ENCODE measurements at places on chromosomes 1 and 21.

DNA sequence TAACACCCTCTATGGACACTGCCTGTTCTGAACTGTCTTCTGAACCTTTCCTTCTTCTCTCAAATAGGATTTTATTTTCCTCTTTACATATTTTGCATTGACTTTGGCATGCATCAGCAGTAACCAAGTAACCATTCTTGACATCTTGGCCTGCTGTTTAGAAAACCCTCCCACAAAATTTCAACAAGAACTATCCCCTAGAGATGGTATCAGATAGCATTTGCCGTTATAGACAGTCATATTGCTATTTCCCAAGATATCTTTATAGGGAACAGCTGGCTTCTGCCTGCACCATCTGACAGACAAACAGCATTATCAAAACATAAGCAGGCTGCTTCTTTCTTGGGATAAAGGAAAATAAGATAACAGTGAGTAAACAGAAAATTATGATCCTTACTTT, 54.7 kb downstream of the LHX8 start:
- DNase-seq: no peak

DNA sequence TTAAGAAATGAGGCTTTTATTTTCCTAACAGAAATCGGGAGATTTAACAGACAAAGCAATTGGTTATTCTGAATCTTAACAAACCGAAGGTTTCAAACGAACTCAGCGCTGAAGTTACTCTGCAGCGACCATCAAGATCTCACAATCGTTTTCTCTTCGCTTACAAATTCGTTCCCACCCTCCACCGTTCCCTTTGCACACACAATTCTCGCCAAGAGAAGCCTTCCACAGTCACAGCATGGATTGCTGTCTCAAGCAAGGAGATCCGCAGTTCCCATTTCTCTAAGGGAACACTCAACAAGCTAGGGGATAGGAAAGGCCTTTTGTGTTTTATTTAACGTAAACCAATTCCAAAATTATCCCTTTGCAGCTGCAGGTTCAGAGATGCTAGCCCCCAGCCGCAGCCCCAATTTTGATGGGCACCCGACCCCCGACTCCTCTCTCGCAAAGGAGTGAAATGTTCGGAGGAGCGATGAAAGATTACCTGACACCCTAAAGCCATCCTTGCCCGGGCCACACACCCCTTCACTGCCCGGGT, 755 bp downstream of the FBXO42 start:
- peak; percentile 8 for DNase-seq

GRCh38 chr1:58816747-58817221, 32.9 kb upstream of the JUN start:
- no peak for DNase-seq

DNA sequence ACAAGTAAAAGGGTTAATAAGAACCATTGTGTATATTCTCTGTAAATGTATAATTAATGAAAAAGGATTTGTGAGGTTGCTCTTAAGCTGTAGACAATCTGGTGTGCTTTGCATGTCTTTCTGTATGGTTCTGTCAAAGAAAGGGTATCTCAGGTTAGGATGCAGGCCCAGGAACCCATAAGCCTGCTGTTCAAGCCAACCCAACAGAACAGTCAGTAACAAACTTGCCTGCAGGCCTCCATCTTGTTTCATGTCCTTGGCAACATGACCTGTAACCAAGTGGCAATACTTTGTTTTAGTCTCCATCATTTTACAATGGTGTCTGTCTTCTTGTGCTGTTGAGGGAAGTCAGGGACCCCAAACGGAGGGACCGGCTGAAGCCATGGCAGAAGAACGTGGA, 29.2 kb downstream of the CBR1 start:
- no peak for DNase-seq

- peak; percentile 43 for DNase-seq
Observed at GRCh38 chr21:14531757-14532316, 14.3 kb downstream of the SAMSN1 start.

DNA sequence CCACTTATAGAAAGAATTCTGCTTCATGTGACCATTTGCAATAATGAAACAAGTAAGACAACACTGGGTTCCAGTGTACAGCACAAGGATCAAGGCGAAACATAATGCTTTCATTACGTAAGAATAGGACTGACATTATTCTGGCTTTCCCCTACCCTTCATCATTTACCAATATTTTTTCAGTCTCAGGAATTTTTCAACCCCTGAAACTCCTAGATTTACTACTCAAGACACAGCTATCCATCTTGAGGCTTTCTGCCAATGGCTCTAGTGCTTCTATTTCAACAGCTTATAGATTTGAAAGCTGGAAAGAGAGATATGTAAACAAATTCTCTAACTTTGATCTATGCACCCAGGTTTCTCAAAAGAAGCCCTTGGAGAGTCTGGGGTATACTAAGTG, 48.4 kb downstream of the WLS start:
- DNase-seq: no peak

DNA sequence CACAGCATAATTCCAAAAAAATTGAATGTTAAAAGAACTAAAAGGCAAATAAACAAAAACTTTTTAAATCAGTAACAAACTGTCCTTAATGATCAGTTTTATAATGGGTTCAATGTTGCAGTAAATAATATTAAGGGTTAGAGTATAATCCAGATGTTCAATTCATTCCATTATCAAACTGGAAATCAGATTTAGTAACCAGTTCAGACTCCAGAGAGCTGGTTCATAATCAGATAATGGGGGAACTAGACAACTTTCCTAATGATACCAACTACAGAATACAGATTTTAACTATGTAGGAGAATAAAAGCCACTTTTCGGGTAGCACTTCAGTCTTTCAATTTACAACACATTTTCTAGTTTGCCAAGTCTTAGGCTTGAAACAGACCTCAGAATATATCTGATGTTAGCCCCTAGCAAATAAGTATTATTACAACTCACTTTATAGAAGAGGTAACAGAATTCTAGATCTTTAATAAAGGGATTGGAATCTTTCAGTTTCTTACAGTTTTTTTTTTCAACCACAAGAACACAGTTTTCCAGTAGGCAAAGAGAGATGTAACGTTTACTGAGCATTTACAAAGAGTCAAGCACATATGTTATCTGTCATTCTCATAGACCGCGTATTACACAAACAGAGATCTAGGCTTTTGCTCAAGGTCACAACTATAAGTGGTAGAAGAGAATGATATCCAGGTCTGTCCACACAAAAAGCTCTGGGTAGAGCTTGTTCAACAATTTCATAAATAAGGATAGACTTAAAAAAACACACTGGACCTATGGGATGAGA, 1.9 kb upstream of the DCAF6 start:
- no peak for DNase-seq

DNA sequence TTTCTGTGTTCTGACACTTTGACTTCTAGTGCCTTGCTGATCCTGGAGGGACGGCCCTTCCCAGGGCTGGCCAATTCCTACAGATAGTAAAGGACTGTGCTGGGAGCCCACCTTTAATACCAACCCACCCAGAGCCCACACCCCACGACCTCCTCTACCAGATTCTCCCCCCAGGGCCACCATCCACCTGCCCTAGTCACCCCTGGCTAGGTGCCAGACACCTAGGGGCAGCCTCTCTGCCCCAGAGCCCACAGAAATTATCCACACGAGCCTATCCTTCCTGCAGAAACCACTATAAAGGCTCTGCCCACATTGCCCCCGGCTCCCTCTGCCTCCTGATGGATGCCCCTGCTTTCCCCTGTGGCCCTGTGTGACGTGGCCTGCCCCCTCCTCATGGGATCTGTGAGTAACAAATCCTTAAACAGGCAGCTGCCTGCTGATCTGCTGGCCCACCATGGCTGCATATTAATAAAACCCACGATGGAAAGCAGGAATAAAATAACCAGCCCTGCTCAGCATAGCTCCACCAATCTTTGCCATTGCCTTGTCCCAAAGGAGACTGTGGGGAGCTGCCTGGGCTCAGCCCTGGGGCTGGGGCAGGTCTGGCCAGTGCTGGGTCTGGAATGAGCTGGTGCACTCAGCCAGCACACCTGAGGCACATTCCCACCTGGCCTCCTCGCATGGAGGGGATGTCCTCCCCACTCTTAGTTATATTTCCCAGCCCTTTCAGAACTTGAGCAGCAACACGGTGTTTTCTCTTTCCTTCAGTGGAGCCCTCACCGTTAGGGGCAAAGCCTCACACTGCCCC, 488.5 kb downstream of the NPHP4 start:
- DNase-seq: no peak

- no peak for DNase-seq
Observed at GRCh38 chr1:116989835-116990234, 11.7 kb upstream of the CD101 start.

DNA sequence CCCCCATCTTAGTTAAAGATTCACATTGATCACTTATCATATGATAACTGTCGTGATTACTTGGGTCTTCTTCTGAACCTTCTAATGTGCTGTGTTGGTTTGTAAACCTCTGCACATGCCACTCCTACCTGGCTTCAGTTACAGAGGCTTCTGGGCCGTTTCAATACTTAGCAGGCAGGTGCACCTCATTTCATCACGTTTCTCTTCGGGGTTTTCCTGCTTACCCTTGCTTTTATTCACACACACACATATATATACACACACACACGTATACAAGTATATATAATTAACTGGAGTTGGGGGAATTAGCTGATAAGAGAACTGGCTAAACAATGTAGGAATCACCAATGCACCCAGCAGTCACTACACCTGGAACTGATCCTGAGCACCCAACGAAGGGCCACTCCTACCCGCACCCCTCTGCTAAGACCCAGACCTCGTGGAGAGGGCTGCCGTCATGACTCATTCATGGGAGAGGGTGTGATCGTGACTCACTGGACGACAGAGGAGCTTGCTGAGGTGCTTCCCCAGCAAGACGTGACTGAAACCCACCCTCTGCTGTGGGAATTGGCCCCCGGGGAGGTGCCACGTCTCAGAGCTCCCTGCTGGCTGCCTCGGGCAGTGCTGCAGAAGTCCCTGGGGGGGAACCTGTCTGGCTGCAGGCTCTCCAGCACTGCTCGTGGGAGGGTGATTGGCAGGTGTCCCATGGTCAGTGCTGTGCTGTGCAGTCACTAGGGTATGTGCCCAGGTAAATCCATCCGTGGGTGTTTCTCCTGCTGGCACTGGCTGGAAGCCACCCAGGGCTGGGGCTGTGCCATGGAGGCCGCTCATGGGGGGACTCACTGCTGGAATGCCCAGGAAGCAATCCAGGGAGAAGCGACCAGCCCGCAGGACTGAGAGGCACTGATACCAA, 166.6 kb downstream of the DYRK1A start:
- DNase-seq: peak; percentile 44

DNA sequence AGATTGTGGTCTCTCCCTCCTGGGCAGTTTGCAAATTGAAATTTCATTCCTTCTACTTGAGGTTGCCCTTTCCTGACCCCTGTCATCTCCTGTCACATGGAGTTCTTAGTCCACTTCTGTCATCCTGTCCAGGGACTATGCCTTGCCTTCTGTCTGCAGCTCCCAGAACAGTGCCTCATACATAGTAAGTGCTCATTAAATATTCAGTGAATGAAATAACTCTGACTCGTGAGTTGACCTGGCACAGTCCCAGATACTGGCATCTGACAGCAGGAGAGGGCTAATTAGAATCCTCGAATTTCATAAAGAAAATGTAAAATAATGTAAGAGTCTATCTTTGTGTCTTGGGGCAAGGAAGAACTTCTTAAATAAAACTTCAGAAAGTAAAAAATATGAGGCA, 50.8 kb downstream of the CNIH3 start:
- no peak for DNase-seq

Data from activated naive CD4-positive, alpha-beta T cell treated with Interleukin-2 at 50 U/mL for 16 hours (primary cell).